HepG2 (cell line): ENCODE measurements at places on chromosomes 4 and X. TPM values are rescaled to one million over a fixed set of nuclear protein-coding genes. Genes with fewer than 3 reads are reported as not detected.

Gene BEX1
- 26.6 and 29.4 TPM in 2 replicates for polyA plus RNA-seq

Gene RXFP1
- polyA plus RNA-seq: not detected in 2 replicates

Gene CA5B
- 1.8 and 2.2 TPM in 2 replicates for polyA plus RNA-seq

Gene CT45A3
- polyA plus RNA-seq: not detected in 2 replicates

Gene SMS
- 29.6 and 40.5 TPM in 2 replicates for polyA plus RNA-seq

Gene FAM199X
- polyA plus RNA-seq: 4.5 and 5.1 TPM in 2 replicates

Gene TMEM156
- 1.2 and 1.6 TPM in 2 replicates for polyA plus RNA-seq

Gene FATE1
- polyA plus RNA-seq: not detected in 2 replicates

Gene PABPC1L2A
- not detected in 2 replicates for polyA plus RNA-seq

Gene NUDT11
- polyA plus RNA-seq: not detected in 2 replicates

Gene PPEF1
- not detected in 2 replicates for polyA plus RNA-seq

Gene CHRDL1
- polyA plus RNA-seq: not detected in 2 replicates
